ENCODE measurements at places on chromosomes 3 and 15.
A peak's percentile ranks its signal among the peaks of the same experiment; 100 is the strongest.

DNA sequence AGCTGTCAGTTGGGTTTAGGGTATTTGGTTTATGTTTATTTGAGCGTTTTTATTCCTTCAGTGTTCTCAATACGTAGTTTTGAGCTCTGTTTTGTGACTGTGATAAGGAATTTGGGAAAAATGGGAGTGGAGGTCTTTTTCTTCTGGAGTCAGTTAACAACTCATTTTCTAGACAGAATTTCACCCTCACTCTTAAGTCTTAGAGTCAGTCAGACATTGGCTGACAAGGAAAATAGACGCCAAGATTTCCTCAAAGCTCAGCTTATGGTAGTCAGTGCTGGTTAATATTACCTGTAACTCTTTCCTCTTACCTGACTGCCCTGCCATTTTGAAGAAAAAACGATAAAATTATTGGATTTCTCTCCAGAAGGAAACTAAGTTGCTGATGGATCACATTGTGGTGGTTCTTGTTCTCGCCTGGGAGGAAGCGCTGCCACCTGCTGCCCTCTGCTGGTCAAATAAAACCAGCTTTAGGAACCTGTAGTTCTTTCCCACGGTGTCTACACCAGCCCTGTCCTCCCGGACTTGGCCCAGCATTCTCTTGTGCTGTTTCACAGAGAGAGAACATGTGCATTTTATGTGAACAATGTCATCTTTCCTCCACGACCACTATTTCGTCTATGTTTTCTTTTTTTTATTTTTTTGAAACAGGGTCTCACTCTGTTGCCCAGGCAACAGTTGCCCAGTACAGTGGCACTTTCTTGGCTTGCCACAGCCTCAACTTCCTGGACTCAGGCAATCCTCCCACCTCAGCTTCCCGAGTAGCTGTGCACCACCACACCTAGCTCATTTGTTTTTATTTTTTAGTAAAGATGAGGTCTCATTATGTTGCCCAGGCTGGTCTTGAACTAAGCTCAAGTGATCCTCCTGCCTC, 41.4 kb upstream of the UMPS start:
- peak; percentile 80 for DNase-seq

DNA sequence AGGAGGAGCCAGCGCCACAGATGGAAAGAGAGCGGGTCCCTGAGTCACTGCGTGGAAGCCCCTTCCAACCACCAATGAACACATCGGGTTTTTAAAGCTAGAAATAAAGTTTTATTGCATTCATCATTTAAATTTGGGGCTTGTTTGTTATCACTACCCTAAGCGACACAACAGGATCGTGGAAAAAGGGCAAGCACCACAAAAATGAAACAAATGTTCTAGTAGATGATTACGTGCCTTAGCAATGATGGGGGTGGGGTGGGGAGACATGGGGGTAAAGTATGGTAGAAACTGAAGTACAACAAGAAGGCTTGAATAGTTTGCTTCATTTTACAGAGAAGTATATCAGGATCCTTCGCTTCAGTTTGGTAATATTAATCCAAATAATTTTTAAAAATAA, 221.6 kb upstream of the ATP10A start:
- DNase-seq = no peak

DNA sequence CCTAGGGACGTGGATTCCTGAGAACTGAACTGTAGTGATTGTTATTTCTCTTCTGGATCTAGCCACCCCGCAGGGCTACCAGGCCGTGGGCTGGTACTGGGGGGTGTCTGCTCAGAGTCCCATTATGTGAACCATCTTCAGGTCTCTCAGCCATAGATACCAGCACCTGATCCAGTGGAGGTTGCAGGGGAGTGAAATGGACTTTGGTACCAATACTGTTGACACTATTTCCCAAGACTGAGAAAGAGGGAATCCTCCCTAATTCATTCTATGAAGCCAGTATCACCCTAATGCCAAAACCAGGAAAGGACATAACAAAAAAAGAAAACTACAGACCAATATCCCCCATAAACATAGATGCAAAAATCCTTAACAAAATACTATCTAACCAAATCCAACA, 237.0 kb upstream of the AGTR1 start:
- DNase-seq = no peak

DNA sequence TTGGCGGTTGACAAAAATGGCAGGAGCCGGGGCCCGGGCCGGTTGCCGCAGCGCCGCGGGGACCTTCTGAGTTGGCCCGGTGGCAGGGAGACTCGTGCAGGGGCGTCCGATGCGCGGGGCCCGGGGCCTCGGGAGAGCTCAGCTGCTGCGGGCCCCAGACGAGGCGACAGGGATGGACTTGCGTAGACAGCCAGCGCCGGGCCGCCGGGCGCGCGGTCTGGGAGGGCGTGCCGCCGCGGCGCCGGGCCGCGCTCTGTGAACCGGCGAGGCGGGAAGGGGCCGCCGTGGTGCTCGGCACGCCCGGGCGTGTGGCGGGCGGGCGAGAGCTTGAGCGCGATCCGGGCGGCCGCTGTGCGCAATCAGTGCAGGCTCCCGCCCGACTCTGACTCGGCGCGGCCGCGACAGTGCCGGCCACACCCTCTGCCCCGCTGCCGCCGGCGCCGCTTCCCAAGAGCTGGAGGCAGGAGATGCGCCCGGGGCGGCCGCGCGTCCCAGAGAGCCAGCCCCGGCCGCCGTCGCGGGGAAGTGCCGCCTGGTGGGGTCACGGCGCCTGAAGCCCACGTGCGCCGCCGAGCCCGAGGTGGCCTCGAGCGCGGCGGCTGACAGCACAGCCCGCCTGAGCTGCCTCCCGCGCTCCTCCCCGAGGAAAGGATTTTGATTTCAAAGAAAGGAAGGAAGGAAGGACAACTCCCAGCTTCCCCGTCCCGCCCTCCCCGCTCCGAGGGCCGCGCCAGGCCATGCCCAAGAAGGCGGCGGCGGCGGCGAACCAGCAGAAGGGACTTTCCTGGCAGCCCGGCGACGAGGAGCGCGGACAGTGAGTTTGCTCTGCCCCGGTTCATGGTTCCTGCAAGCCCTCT, 657 bp downstream of the TLNRD1 start:
- DNase-seq = peak; percentile 51

DNA sequence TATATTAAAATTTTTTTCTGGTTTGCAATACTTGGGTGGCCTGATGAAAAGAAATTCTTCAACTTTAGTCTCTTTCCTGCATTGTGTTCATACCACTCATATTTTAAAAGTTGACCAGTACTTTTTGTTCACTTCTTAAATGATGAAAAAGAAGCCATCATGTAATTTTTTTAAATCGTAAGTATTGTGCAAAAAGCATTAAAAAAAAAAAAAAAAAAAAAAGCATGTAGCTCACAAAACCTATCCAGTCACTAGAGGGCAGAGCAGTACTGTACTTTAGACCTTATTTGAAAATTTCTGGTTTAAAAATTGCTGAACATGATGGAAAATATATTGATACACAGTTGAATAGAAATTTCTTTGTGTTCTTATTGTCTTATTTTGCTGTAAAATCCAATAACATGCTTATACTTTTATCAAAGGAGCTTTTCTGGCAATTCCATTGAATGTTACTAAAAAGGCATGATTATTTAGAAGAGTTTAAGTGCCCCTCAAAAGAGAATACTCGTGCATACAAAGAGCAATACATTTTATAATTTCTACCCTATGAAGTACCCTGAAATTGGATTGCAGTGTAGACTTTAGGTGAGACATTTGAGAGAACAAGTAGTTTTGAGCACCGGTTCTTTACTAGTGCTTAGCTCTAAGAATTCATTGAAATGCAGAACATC, 137.7 kb downstream of the BBX start:
- no peak for DNase-seq

- no peak for DNase-seq
Measured at GRCh38 chr3:4834403-4834866, 144.8 kb upstream of the BHLHE40 start.

DNA sequence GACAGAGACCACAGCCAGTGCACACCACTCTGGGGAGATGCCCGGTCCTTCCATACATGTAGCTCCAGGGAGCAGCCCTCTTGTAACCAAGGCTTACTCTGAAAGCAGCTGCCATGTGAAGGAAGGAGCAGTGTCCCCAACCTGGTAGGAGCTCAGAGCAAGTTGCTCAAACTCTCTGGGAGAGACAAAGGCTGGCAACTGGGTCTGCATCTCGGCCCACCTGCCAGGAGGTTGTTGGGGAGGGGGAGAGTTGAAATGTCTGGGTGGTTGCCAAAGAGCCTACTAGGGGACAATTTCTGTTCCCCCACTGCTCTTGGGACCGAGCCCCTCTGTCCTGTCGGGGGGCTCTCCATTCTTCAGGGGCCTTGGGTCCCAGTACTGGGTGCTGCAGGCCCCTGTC, 309.9 kb downstream of the TLE3 start:
- no peak for DNase-seq

DNA sequence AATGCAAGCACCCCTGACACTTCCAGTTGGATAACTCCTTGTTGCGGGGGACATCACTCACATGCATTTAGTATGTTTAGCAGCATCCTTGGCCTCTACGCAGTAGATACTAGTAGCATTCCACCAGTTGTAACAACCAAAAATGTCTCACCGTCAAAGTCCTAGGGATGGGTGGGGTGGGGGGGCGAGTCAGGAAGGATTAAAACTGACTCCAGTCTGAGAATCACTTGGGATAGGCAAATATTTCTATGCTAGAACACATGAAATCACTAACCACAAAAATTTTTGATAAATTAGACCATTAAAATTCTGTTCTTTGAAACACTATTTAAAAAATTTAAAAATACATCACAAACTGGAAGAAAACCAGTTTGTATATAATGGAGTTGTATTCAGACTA, 18.0 kb downstream of the ICE2 start:
- DNase-seq = no peak

GRCh38 chr3:10205451-10206165, 40.9 kb downstream of the IRAK2 start:
- no peak for DNase-seq

- DNase-seq = no peak
Measured at GRCh38 chr15:44738340-44738984, 2.1 kb downstream of the TRIM69 start.

- no peak for DNase-seq
Measured at GRCh38 chr15:89108835-89109234, 20.6 kb downstream of the ABHD2 start.
